ENCODE measurements at places on chromosomes 6 and 20. TPM values are rescaled to one million over a fixed set of nuclear protein-coding genes. Genes with fewer than 3 reads are reported as not detected.

The TLDC2 gene
- total RNA-seq: not detected

The HDGFL1 gene
- not detected for total RNA-seq

- DNase-seq: no peak
Observed at GRCh38 chr20:31706607-31707257, 15.9 kb downstream of the BCL2L1 start.

GRCh38 chr6:110310861-110311446 lies 47.2 kb downstream of the METTL24 start:
- no peak for DNase-seq

GRCh38 chr20:625360-625932 lies 15.3 kb upstream of the TCF15 start:
- no peak for DNase-seq

- DNase-seq: no peak
Observed at GRCh38 chr20:44839481-44839880, 29.1 kb upstream of the RIMS4 start.

Measured in body of pancreas (tissue), 4 donors.